ENCODE measurements at places on chromosomes 1 and 21.

- peak; percentile 59 for DNase-seq
Measured at GRCh38 chr1:52633291-52633754, 355 bp downstream of the SHISAL2A start.

DNA sequence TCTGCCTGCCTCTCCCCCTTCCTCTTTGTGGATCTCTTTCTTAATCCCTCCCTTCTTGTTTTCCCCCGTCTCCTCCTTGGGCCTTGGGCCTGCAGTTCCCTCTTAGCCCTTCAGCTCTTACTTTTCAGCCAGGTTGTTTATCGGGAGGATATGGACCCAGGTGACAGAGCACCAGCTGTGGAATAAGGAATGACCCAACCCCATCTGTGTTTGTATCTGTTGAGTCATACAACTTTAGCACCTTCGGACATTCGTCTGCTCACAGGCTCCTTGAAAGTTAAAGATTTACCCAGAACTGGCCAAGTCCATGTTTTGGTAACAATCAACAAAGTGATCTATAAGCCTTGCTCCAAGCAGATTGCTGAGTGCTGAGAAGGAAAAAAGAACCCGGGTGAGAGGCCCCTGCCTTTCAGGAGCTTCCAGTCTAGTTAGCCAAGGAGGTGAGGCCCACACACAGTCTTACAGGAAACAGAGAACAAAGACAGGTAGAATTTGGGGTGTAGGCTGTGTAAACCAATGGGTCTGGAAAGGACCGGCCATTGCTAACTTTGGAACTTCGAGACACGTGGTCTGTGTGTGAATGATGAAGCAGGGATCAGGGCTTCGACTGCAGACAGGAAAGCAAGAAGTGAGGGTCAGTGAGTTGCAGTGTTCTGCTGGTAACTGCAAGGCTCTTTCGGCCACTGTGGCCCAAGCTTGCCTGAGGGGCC lies 66.7 kb upstream of the F3 start:
- DNase-seq: no peak

- no peak for DNase-seq
Measured at GRCh38 chr1:232579958-232580941, 49.7 kb downstream of the SIPA1L2 start.

DNA sequence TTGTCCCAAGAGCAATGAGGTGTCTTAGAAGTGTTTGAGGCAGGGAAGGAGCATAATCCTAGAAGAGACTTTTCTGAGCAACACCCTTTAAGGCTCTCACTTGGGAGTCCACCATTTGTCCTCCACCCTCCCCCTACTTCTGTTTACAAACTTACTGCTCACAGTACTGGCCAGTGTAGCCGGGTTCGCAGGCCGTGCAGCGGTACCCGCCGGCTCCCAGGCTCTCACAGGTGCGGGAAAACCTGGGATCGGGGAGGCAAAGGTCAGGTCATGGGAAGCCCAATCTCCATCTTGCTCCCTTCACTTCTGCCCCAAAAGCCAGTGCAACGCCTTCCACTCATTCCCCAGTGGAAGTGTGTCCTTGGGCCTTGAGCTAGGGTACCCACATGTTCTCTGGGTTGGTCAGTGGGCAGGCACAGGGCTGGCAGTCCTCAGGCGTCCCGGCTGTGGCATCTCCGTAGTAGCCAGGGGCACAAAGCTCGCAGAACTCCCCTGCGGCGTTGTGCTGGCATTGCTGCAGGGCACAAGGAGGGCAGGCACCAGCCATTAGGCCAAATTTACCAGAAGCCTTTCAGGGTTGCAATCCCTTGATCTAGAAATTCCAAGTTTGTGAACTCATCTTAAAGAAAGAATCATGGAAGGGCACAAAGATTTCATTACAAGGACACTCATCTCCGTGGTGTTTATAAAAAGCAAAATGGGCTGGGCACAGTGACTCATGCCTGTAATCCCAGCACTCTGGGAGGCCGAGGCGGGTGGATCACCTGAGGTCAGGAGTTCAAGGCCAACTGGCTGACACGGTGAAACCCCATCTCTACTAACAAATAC lies 49.8 kb downstream of the LDLRAD2 start:
- no peak for DNase-seq

DNA sequence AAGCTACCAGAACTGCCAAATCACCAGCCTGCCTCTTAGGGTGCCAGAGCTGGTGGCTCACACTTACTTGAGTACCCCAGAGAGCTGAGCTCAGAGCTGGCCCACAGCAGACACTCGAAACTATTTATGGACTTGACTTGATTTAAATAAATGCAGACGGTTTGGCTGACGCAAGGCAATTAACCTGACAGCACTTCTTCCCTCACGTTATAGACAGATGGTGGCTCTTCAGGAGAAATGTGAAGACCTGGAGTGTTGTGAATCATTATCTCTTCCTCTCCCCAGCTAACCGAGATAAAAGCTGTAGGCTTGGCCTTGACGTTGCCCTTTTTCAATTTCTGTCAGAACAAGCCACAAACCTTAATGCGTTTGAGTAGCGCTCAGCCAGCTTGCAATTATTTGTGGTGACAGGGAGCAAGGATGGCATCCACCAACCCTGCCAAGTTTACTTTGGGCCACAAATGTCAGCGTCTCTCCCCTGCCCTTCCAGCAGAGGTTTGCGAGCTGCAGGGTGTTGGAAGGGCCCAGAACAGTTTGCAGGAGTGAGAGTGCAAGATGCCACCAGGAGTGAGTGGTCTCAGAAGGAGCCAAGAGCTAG lies 34.0 kb upstream of the BCAR3 start:
- peak; percentile 41 for DNase-seq

DNA sequence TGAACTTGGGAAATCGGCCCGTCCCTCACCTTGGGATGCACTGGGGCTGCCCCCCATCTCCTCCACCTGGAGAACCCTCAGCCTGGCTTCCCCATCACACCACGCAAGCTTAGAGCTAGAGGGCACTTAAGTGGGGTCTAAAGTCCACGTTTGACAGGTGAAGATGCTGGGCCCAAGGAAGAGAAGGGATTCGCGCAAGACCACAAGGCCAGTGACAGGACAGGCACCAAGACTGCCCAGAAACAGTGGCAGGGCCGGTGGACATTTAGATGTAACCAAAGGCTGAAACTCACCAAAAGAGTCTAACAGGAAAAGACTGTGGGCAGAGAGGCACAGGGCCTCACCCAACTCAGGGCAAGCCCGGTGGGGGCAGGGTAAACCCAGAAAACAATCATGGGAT lies 130.8 kb upstream of the EDN2 start:
- no peak for DNase-seq

GRCh38 chr1:181060066-181060465 lies 26.3 kb downstream of the MR1 start:
- no peak for DNase-seq

- no peak for DNase-seq
Measured at GRCh38 chr1:173161510-173162221, 45.5 kb downstream of the TNFSF4 start.

DNA sequence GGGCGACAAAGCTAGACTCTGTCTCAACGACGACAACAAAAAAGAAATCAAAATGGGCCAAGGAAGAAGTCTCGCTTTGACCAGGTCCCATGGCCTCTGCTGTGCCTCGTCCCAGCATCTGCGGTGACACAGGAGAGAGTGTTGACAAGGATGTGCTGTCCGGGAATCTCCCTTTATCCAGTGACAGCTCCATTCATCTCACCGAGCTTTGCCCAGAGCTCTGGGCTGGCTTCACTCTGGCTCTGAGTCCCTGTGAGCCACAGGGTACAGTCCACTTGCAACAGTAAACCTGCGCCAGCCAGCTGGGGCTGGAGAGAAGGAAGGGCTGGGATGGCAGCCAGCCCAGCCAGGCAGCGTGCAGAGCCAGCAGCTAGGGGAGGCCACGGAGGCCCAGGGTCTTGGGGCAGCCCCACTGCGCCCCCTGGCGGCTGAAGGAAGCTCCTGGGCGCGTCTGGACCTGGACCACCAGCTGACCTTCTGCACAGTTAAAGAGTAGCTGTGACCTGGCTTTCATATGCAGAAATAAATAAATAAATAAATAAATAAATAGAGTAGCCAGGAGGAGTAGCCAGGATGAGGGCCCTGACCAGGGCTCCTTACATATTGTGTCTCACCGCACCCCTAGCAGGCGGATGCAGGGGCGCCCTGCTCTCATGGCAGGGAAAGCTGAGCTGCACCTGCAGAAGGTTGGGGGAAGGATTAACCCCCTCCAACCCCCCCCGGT lies 29.7 kb downstream of the ENO1 start:
- peak; percentile 93 for DNase-seq

GRCh38 chr1:205140113-205140512 lies 18.3 kb upstream of the RBBP5 start:
- no peak for DNase-seq

- DNase-seq: no peak
Measured at GRCh38 chr21:29056538-29057050, 16.9 kb downstream of the CCT8 start.

- no peak for DNase-seq
Measured at GRCh38 chr1:109969146-109969829, 15.3 kb upstream of the AHCYL1 start.

- no peak for DNase-seq
Measured at GRCh38 chr1:114453361-114453784, 57.6 kb downstream of the TRIM33 start.

DNA sequence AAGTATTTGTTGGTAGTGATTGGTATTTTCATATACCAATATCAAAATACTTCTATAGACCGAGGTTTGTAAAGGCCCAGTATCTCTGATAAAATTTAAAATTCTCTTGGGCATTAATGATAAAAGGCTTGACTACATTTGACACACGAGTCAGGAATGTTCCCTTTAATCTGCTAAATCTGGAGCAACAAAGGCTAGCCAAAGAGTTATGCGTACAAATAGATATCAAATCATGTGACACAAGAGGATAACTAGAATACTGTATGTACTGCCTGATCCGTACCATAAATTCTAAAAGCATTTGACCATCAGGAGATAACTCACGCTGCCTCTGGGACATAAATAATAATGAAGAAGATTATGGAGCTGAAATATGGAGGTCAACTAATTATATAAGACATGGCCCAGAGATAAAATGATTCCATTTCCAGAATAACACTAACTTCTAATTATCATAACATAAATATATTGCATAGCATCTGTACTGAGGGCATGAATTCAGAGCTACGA lies 64.2 kb upstream of the SH3GLB1 start:
- no peak for DNase-seq

GRCh38 chr1:65458730-65459396 lies 38.4 kb downstream of the LEPR start:
- DNase-seq: no peak

DNA sequence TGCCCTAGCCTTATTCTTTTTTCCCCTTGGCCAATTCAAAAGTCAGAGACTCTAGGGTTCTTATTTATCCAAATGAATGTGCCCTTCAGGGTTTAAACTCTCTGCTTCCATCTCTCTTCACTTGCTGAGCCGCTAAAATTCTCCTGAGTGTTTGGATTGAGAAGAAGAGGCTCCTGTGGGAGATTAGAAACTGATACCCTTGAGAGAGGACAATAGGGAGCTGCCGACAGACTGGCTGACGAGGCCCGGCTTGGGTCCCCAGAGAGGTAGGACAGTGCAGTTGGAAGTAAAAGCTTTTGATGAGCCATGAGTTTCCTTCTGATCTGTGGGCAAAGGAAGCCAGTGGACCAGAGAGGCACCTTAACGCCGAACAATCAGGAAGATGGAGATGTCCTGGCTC lies 41.3 kb upstream of the UBE2U start:
- no peak for DNase-seq

GRCh38 chr1:212743901-212744475 lies 44.3 kb upstream of the BATF3 start:
- DNase-seq: no peak

Measured in right cardiac atrium (tissue), 5 donors.